ENCODE measurements at places on chromosomes 6 and 20.
A peak's percentile ranks its signal among the peaks of the same experiment; 100 is the strongest.

- DNase-seq, result no peak
Observed at GRCh38 chr6:33934731-33935270, 131.0 kb upstream of the MLN start.

GRCh38 chr6:21742238-21742660 lies 148.7 kb downstream of the SOX4 start:
- DNase-seq, result peak; percentile 50

- no peak for DNase-seq
Observed at GRCh38 chr6:18410412-18410811, 23.3 kb downstream of the RNF144B start.

GRCh38 chr20:13432126-13432525 lies 206.6 kb downstream of the TASP1 start:
- no peak for DNase-seq

GRCh38 chr6:31721351-31722020 lies at the start of gene LY6G6C:
LY6G6C (minus strand) TSS chr6:31721746; CDS start chr6:31721679, 67 bp downstream.
- no peak for DNase-seq

DNA sequence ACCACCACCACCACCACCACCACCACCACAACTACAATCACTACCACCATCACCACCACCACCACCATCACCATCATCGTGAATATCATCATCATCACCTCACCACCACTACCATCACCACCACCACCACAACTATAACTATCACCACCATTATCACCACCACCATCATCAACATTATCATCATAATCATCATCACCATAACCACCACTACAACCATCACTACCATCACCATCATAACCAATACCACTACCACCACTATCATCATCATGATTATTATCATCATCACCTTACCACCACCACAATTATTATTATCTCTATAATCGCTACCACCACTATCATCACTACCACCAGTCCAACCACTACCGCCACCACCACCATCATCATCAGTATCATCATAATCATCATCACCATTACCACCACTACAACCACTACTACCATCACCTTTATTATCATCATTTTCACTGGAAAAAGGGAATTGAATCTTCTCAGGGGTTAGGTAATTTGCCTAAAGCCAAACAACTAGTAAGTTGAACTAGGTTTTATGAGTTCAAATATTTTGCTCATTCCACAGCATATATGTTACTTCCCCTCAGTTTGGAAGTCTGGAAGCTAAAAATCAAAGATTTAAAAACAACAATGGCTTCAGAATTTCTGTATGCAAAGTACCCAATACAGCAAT lies 8.3 kb downstream of the RIPOR2 start:
- no peak for DNase-seq

- DNase-seq, result no peak
Observed at GRCh38 chr20:49616154-49617007, 48.4 kb upstream of the PTGIS start.

DNA sequence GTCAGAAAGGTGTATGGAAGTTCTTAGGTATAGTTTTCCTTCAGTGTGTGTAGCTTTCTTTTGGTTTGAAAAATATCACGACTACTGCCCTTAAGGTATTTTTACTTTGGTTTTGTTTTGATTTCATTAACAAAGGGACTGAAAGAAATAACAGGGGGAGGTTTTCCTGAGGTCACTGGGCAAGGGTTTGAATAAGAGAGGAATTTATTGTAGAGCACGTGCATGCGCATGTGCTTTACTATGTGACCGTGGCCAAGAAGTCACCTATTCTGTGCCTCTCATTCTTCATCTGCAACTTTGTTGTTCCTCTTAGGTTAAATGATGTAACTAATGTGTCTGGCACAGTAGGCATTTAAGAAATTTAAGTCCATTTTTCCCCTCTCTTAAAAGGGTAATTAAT lies 4.1 kb upstream of the MAN1A1 start:
- DNase-seq, result no peak

DNA sequence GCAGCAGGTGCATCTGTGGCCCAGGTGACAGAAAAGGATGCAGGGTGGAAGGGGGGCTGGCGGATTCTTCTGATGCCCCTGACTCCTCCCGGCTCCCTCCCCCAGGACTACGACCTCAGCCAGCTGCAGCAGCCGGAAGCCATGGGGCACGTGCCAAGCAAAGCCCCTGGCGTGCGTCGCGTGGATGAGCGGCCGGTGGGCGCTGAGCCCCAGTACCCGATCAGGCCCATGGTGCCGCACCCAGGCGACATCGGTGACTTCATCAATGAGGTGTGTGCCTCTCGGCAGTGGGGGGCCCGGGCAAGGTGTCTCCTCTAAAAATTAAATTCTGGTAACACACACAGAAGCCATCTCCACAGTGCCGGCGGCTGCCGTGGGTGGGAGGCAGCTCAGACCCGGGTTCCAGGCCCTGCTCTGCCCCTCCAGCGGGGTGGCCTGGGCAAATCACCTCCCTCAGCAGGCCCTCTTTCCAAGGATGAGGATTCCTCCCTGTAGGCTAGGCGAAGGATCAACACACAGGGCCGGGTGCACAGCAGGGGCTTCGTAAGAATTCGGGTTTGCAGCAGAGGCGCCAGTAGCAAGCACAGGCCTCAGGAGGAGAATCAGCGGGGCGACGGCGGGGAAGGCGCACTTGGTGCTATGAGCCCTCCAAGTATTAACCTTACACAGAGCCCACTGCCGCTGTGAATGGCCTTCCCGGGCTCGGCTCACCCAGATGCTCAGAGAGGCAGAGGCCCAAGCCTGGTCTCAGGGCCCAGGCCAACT lies 131.5 kb downstream of the TAF4 start:
- no peak for DNase-seq

GRCh38 chr20:39775110-39775509 lies 813.0 kb downstream of the DHX35 start:
- DNase-seq, result no peak

GRCh38 chr6:79461205-79461604 lies 76.0 kb downstream of the LCA5 start:
- no peak for DNase-seq

DNA sequence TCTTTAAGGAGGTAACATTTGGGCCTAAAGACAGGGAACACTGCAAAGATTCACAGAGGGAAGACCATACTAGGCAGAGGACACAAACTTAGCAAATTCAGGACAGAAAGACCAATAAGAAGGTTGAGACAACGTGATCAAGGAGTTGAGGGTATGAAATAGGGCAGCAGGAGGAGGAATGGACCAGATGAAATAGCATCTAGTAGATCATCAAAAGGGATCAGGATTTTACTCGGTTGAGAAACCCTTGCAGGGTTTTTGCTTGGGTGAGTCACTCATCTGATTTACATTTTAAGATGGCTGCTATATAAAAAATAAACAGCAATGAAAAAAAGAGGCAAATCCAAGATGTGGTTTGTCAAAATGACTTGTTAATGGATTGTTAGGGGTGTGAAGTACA lies 4.7 kb downstream of the BCLAF1 start:
- DNase-seq, result no peak

DNA sequence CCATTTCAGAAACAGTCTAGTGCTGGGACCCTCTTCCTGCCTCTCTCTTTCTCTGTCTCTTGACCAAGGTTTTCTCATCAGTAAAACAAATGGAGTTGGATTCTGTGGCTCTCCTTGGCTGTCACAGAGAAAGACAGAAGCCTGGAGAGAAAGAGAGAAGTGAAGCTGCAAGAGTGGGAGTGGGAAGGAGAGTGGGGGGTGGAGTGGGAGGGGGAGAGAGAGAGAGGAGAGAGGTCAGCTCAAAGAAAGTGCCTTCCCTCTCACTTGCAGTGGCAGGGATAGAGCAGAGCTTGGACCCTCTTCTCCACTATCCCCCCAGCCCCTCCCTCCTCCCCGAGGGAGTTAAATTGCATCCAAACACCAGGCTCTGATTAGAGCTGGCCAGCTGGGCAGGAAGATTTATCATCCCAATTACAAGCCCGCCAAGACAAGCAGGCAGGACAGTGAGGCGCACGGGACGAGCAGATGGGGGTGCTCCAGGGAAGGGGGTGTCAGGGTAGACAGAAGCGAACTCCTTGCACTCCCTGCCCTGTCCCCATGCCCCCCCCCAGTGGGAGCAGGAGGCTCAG lies 74.3 kb downstream of the CD40 start:
- no peak for DNase-seq

GRCh38 chr6:35557239-35557638 lies 44.5 kb upstream of the TULP1 start:
- DNase-seq, result no peak

DNA sequence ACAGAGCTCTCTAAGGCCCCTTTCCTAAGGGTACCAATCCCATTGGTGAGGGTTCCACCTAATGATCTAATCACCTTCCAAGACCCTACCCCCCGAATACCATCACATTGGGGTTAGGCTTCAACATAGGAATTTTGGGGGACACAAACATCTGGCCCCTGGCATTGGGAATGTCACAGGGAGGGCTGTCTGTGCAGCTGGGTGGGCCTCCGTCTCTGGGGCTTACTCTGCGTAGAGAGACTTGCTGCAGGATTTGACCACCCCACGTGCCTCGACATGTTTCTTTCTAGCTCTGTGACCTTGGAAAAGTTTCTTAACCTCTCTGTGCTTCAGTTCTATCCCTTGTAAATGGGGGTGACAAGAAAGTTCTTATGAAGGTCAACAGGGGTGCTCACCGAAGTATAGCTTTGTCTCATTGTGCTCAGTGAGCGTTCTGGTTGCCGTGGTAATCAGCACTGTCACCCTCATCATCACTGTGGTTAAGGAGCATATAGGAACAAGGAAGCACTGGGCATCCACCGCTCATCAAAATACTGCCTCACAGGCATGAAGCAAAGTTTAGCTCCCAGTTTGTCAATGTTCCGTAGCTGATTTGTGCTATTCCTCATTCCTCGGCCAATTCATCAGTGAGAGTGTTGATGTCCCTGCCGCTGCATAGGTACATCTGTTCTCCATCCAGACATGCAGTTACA lies 152.8 kb downstream of the SYCP2 start:
- no peak for DNase-seq

DNA sequence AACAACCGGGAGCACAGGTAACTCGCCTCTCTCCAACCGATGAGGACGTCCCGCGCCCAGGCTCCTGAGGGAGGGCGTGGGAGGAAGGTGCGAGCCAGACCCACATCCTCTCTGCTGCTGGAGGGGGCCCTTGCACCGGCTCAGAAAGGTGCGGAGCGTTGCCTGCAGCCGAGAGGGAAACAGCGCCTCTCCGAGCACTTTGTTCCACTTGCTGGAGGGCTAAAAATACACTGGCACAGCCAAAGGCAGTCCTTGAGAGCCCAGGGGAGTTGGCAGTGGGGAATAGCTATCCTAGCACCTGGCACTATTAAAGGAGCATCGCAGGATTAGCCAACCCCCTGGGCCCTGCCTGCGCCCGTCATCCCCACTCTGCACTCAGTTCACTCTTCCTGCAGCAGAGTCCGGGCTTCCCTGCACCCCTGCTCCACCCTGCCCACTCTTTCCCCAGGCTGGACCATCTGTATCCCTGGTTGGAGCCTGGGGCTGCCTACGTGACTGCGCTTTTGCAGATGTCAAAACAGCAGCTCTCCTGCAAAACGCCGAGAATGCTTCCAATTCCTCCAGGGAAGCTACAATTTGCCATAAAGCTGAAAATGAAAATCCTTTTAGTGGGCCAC lies 108.9 kb downstream of the SNX5 start:
- DNase-seq, result no peak

DNA sequence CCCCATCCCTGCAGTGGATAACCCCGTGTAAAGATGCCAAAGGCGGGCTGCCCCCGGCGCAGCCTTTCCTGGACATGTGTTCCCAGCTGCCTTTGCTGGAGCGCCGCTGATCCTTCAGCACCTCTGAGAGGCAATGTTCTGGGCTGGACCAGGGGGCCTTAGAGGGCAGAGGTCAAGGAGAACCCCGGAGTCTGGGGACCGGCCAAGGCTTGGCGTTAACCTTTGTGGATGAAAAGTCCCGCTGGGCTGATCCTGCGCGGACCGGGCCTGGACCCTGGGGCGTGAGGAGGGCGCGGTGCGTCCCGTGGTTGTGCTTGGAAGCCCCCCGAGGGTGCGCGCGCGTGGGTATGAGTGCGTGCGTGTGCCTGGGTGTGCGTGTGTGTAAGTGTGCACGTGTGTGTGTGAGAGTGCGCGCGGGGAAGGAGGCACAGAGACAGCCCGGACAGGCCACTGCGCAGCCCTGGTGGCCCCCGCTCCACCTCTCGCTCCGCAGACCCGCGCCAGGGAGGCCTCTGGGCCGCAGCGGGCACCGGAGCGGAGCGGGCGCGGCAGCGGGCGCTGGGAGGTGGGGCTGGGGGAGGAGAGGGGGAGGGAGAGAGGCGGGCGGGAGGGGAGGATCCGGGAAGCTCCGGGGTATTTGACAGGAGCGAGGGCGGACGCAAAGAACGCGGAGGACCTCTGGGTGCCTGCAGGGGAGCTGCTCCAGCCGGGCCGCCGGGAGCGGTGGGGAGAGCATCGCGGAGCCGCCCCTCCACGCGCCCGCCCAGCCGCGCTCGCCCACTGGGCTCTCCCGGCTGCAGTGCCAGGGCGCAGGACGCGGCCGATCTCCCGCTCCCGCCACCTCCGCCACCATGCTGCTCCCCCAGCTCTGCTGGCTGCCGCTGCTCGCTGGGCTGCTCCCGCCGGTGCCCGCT lies at the start of gene SMOC2:
TSS of gene SMOC2 (plus strand) at position 665 of the 914 bp plus-strand sequence. CDS start at position 852, 187 bp downstream.
- DNase-seq, result no peak

DNA sequence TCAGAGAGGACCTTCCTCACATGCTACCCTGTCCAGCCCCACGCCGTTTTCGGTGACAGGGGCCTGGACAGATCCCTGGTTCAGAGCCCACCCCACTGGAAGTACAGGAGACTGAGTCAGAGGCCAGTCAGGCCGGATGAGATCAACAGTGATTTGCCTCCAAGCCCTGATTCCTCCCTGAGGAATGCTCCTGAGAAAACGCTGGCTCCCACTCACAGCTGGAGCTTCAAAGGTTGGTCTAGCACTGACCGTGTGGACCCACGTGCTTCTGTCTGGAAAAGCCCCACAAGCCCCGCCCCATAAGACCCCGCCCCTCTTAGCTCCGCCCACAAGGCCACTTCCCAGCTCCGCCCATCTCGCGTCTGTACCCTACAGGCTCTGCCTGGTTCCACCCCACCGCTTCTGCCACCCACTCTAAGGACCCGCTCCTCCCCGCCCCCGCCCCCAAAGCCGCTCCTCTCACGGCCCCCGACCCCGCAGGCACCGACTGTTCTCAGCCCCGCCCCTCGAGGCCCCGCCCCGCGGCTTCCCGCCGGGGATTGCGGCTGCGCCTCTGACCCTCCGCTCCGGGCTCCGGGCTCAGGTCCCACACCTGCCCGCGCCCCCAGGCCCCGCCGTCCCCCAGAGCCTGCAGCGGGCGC lies 64.9 kb upstream of the BHLHE23 start:
- DNase-seq, result no peak

DNA sequence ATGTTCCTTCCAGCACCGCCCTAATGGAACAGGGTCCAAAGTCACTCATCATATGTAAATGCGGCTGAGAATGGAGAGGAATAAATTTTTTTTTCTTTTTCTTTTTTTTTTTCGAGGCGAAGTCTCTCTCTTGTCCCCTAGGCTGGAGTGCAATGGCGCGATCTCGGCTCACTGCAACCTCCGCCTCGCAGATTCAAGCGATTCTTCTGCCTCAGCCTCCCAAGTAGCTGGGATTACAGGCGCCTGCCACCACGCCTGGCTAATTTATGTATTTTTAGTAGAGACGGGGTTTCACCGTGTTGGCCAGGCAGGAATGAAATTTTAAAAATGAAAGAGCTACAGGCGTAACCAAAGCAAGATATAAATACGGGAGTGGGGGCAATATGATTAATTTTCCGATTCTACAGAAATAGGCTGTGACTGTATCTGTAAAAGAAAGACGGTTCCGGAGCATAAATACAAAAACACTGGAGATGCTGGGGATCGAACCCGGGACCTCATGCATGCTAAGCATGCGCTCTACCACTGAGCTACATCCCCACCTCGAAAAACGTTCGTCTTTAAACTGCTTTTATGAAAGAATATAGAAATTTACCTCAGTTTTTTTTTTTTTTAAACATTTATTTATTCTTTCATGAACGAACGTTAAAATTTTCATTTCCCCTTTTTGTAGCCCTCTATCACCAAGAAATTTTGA lies 132.2 kb downstream of the GPX5 start:
- DNase-seq, result no peak
